ENCODE measurements at places on chromosomes 7 and 10.

DNA sequence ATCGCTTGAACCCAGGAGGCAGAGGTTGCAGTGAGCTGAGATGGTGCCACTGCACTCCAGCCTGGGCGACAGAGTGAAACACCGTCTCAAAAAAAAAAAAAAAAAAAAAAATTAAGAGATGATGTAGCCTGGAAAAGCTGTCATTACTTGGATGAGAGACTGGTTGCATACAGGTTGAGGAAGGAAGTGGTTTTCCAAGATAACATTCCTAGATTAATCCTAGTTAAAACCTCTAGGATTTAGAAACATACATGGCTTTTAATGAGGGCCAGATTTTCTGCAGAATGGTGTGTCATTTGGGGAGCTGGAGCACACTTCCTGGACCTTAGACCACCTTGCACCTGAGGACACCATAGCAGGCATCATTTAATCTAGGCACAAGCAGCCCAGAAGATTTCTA is 17.8 kb downstream of the VWA2 start:
- no peak for DNase-seq

- no peak for DNase-seq
Measured at GRCh38 chr7:72334066-72334465, 78.1 kb downstream of the CALN1 start.

GRCh38 chr7:98913026-98913425 is 34.7 kb downstream of the TRRAP start:
- no peak for DNase-seq

GRCh38 chr7:45882465-45882810 is 5.8 kb upstream of the IGFBP1 start:
- DNase-seq, result no peak

GRCh38 chr7:34361663-34362250 is 296.3 kb upstream of the NPSR1 start:
- DNase-seq, result peak; percentile 9

DNA sequence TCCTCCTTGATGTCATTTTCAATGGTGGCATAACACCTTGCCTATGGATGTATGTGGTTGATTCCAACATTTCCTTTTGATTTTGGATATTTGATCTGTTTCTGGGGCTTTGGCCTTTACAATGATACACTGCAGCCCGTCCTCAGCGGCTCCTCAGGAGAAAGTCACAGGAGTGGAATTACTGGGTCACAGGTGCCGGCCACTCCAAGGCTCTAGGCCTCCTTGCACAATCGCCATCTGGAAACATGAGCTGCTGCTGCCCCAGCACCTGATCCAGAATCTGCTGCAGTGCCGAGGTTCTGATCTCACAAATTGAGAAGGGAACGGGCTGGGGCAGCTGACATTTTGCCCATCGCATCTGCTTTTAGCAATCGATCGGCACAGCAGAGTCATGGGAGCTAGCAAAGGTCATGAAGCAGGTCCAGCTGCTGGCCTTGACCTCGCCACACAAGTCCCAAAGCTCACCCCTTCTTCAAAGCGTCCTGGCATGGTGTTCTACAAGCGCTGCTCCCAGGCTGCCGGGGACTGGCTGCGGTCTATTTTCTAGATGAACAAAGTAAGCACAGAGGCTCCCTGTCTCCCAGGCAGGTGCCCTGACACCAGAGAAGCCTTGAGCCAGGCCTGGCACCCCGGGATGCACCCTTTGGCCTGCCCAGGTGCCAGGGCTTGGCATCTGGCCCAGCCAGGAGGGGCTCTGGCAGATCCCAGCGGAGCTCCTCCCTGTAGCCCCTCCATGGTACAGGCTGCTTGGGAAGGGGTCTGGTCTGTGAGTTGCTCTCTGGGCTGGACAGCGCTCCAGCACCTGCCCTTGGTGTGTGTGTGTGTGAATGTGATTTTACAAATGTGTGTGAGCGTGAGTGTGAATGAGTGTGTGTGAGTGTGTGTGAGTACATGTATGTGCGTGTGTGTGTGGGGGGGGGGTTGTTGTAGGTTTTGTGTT is 201.8 kb downstream of the GLRX3 start:
- DNase-seq, result no peak

- DNase-seq, result no peak
Measured at GRCh38 chr10:91389636-91390512, 20.3 kb upstream of the HECTD2 start.

GRCh38 chr7:65441010-65441409 is 67.4 kb downstream of the ZNF92 start:
- DNase-seq, result no peak

DNA sequence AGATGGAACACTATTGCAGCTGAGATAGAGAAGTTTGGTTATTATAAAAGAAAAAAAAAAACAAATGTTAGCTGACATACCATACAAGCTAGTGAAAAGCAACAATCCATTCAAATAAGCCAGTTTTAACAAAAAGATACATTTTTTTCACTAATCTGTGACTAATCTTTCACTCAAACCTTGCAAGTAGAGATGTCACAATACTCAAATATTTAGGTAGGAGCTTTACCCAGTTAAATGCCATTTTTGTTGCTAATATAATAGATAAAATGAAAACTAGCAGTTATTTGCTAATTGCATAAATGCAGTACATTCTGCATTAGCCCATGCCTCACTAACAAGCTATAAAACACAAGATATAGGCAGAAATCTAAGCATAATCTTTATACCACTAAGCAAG is 123.6 kb downstream of the BTAF1 start:
- no peak for DNase-seq

DNA sequence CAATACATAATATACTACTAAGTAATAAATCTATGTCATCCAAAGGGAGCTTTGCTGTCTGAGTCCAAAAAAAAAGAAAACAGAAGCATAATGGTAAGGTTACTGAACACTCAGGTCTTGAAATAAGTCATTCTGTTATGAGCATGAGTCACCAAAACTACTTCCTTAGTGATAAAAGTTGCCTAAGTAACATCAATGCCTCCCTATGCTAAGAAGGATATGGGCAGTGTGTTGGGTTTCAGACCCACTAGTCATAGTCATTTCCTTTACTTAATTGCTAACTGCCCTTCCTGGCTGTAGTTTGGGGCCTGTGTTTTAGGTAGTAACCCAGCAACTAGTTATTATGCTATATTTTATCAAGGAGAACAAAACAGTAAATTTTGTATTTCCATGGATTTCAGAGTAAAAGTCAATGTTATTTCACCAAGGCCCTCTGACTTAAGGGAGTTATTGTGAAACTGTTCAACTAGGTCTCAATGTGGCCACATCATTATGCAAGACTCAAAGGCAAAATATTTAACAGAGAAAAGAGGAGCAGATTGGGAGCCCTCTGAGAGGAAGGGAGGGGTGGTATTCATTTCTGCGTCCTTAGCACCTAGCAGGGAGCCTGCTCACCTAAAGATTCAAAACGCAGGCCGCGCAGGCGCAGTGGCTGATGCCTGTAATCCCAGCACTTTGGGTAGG is 11.7 kb upstream of the VIM start:
- DNase-seq, result no peak

- DNase-seq, result no peak
Measured at GRCh38 chr7:107077699-107078516, 33.4 kb downstream of the PRKAR2B start.

DNA sequence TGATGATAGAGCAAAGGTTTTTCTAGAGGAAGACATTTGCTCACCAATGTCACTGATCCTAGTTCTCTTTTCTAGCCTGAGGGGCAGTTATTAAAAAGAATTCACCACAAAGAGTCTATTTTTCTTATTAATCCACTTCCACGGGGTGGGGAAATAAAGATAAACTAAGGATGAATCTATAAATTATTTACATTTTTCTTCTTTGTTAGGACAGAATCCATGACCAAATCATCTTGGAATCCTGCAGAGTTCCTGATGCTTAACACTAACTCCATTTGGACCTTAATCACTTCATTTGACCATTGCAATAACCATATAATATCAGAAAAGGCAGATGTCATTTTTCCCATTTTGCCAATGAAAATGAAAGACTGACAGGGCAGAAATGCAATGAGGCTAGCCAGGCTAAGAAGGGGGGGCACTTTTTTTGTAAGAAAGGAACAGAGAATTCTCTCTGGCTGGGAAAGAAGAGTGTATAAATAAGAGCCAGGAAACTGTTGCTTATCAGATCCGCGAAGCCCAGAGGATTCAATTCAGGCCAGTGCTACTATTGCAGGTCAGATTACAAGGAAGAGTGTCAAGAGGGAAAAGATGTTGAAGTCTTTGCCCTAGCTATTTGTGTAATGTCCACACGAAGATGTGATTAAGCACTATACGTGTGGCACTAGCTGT is 433.2 kb downstream of the TNS3 start:
- no peak for DNase-seq

GRCh38 chr10:115514895-115515294 is 421.7 kb downstream of the ATRNL1 start:
- no peak for DNase-seq

- no peak for DNase-seq
Measured at GRCh38 chr7:101377189-101377736, 14.6 kb downstream of the COL26A1 start.

DNA sequence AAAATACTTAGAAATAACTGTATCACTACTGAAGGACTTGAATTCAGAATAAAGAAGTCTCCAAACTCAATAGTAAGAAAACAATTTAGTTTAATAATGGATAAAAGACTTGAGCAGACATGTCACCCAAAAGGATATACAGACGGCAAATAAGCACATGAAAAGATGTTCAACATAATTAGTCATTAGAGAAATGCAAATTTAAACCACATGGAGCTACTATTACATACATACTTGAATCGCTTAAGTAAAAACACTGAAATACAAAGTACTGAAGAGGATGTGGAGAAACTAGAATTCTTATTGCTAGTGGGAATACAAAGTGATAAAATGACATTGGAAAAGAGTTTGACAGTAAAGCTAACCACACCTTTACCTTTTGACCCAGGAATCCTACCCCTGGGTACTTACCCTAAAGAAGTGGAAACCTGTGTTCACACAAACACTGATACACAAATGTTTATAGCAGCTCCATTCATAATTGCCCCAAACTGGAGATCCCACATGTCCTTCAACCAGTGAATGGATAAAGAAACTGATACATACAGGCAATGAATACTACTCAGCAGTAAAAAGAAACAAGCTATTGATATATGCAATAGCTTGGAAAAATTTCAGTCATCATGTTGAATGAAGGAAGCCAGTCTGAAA is 54.3 kb upstream of the NFKB2 start:
- no peak for DNase-seq

DNA sequence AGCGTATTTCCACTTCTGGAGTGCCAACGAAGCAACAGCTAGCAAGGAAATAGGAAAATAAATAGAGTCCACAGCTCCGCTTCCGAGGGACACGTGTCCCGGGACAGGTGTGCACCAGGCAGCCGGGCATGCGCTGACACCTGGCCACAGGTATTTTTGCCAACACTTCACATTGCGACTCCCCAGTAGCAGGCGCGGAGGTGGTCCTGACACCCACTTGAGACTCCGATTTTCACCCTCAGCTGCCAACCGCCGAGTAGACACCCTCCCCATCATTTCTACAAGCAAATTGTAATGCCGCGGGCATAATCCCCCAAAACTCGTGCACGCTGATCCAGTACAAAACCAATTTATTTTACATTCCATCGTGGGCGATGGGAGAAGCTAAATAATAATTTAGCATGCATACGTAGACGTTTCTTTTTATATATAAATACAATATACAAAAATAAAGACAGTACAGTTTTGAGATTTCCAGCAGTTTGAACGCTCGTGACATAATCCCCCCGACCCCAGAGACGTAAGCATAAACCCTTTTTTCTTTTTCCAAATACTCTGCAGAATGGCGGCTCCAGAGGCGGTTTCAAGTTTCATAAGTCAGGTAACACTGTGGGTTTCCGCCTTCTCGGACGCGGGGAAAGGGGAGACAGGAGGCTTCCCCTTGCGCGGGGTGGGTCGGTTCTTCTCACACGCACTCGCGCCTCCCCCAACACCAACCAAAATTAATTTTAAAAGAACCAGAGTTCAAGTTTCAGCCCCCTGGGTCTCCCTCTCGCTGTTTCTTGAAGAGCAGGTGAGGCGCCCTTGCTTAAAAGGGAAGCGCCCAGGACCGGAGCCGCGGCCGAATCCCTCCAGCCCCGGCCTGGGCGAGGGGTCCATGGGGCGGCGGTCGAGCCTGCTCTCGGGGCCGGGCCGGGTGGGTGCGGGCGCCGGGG is 5.7 kb downstream of the MNX1 start:
- DNase-seq, result no peak

DNA sequence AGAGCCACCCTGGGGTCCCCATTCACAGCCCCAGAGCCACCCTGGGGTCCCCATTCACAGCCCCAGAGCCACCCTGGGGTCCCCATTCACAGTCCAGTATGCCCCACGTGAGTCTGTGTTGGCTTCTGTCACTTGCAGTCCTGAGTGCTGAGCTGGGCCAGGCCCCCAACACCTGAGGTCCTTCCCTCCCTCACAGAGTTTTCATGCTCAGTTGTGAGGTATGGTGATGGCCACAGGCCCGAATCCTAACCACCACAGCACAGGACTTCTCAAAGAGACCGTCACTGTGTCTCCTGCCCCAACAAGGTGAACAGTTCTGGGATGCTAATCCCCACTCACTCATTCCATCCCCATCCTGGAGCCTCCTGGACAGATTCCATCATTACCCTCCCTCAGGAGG is 239.2 kb downstream of the PTPRN2 start:
- no peak for DNase-seq

Measured in retina (tissue), 1 donor.